ENCODE measurements at places on chromosomes 7 and 10.

DNA sequence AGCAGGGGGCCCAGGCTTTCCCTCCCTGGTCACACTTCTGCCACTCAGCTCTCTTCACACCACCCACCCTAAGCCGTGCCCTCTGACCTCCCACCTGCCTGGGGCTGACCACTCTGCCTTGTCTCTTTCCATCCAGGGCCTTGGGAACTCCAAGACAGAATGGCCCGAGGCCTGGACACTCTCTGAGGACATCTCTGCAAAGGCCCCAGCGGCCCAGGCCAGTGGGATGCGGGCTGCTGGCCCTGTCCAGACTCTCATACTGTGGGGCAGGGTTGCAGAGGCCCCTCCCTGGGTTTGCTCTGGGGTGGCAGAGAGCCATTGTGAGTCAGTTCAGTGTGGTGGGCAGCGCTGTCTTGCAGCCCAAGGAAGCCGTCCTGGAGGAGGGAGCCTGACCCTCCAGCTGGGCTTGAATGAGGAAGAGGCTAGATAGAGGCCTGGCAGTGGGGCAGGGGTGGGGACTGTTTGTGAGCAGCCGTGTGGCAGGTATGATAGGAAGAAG lies 39.9 kb upstream of the RABGEF1 start:
- DNase-seq: no peak

DNA sequence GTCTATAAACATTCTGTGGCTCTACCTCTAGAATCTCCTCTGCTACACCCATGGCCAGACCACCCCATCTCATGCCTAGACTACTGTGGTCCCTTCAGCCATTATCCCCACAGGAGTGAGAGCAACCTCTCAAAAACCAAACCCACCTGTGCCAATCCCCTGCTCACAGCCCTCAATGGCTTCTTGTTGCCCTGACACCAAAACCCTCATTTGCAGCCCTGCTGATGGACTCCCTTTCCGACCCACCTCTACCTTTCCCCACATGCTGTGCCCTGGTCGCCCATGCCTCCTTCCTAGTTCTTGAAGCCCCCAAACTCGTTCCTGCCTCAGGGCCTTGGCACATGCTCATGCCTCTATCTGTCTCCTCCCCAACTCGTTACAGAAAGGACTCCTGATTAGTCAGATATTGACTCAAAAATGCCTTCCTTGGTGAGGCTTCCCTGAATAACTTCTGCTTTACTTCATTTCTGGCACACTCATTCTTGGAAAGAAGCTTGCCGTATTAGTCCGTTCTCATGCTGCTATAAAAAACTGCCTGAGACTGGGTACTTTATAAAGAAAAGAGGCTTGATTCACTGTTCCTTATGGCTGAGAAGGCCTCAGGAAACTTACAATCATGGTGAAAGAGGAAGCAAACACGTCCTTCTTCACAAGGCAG lies 104.2 kb downstream of the TEX36 start:
- DNase-seq: no peak

DNA sequence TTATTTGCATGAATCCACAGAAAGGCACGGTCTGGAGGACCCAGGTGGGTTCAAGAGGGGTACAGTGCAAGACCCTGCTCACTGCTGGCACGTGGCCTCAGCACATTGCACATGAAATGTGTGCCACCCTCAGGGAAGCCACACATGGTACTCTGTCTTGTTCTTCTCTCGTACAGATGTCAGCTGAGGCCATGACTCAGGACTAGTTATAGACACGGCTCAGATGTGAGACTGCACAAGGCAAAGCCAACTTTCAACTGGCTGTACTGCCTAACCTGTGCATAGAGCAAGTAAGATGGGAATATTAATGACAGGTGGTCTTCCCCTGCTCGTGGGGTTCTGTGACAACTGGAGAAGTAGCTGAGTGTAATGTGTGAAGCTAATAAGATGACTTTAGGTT lies 249.4 kb upstream of the CTBP2 start:
- no peak for DNase-seq

DNA sequence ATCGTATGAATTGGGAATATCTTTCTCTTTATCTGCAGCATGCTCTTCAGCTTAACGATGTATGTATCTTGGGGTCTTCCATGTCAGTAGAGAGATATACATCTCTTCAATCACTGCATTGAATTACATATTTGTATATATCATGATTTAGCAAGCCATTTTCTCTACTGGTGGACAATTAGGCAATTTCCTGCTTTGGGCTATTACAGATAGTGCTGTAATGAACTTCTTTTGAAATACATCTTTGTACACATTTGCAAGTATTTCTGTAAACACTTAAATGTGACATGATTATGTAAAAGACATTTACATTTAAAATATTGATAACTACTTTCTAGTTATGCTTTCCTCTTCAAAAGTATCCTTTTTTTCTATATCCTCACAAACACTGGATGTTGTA lies 199.0 kb downstream of the PPP1R9A start:
- no peak for DNase-seq

DNA sequence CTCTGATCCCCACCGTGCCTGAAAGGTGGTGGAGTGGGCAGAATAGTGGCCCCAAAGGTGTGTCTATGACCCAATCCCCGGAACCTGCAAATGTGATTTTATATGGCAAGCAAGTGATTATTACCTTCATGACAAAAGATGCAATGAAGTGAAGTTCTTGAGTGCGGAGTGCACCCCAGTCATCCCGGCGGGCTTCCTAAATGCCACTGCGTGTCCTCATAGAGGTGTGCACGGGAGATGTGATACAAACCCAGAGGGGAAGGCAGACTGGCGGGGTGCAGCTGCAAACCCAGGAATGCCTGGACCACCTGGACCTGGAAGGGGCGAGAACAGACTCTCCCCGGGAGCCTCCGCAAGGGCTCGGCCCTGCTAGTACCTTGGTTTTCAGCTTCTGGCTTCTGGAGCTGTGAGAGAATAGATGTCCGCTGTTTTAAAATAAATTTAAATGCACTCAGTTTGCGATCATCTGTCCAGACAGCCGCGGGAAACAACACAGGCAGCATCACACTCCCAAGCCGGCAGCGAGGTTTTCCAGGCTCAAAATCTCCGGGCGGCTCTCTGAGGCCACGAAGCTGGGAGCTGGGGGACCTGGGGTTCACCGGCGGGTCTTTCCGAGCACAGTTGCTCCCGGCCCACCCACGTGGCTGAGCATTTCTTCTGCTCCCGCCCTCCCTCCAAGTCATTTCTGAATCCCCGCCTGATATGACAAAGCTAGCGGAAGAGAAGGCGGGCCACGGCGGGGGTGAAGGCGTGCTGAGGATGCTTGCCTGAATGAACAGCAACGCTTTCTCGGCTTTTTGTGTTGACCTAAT lies 50.4 kb upstream of the EBF3 start:
- DNase-seq: no peak

DNA sequence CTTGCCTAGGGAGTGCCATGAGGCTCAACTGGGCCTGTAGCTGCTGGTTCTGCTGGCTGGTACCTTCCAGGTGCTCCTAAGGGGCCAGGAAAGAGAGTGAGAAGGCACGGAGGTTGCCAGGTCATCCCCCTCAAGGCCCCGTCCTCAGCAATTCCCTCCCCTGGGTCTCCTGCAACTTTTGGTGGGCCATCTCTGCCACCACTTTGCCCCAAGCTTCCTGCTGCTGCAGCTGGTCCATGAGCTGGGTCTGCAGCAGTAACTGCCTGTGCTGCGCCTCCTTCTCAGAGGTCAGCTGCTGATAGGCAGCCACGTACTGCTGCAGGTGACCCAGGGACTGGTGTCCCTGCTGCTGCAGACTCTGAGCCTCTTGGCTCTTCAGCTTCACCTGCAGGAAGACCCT lies 17.3 kb upstream of the MTPAP start:
- no peak for DNase-seq

Data from CD4-positive, alpha-beta T cell treated with Interferon gamma for 1 hour (primary cell).